ENCODE measurements at places on chromosomes 7 and 10. TPM values are rescaled to one million over a fixed set of nuclear protein-coding genes. Genes with fewer than 3 reads are reported as not detected.

- no peak for DNase-seq
- H3K4me1 ChIP-seq, result peaks cover 13% of the 10 kb centered on the region
- no peak overlapping the region for H3K27ac ChIP-seq
Measured at GRCh38 chr7:150340024-150340749, 1.2 kb downstream of the RARRES2 start.

Gene GATAD1
- 14.9 TPM for polyA plus RNA-seq

Gene GDF10
- not detected for polyA plus RNA-seq

Gene PCGF6
- polyA plus RNA-seq, result 12.2 TPM

- H3K4me1 ChIP-seq, result no peaks in the 10 kb centered on the region
- no peak overlapping the region for H3K4me3 ChIP-seq
- H3K36me3 ChIP-seq, result no peaks in the 10 kb centered on the region
Measured at GRCh38 chr10:116096526-116096925, 176.5 kb downstream of the GFRA1 start.

Gene NUTM2E
- not detected for polyA plus RNA-seq

Measured in naive B cell (primary cell).